ENCODE measurements at places on chromosomes 4 and X.

DNA sequence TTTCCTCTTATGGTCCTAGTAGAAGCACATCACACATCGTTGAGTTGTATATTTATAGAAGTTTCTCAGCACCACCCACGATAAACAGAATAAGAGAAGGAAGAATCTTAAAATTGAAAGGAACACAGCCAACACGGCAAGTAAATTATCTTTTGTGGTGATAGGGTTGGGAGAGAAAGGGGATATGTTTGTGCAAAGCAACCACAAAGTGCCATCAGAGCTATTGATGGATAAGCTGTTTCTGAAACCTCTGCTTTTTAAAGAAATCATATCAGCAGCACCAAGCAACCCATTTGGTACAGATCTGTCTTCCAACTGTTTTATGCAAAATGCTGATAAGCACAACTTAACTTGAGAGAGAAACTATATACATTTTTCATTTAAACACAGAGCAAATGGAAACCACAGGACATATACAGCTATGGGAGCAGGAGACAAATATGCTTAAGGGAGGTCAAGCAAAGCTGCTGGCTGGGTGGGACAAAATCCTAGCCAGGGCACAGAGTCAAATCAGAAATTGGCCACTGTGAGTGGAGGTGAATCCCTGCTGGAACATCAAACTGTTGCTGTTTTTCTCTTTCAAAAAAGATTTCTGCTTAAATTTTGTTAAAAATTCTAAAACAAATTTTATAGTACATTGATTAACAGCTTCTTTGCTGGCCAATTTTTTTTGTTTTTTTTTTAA is 194.0 kb upstream of the HHIP start:
- H3K27me3 ChIP-seq: no peaks in the 10 kb centered on the region
- no peaks in the 10 kb centered on the region for H3K36me3 ChIP-seq
- no peak for DNase-seq
- H3K4me1 ChIP-seq: no peaks in the 10 kb centered on the region
- no peak overlapping the region for H3K27ac ChIP-seq
- no peak overlapping the region for H3K4me3 ChIP-seq

DNA sequence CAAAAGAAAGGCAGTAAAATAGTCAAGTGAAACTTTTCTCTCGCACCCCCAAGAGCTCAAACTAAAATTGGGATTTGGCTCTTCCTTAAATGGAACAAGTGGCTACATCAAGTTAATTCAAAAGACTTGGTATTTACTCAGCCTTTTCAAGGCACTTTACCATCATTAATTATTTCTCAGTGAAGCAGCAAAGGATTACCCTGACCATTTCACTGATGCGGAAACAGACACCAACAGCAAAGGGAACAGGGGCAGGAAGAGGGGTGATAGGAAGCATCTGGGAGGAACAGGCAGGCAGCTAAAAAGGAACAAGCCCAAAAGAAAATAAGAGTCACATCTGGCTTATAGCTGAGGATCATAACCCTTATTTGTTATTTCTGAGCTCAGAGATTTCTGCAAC is 2.7 kb downstream of the SCML2 start:
- no peaks in the 10 kb centered on the region for H3K36me3 ChIP-seq
- H3K4me1 ChIP-seq: peaks cover 2% of the 10 kb centered on the region
- H3K27ac ChIP-seq: no peak overlapping the region

DNA sequence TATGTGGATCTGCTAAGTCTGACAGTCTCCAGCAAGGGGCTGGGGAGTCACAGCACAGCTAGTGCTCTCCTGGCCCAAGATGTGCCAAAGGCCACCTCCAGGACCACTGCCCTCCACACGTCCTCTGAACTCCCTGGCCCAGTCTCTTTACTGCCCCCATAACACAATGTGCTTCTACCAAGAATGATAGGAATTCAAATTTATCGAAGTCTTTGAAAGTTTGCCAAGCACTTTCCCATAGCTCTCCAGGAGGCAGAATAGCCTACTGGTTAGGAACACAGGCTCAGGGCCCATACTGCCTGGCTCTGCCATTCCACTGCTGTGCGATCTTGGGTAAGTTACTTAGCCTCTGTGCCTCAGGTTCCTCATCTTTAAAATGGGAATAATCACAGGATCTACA is 86.7 kb downstream of the NHSL2 start:
- H3K4me1 ChIP-seq: no peaks in the 10 kb centered on the region
- no peak for DNase-seq
- H3K27me3 ChIP-seq: no peaks in the 10 kb centered on the region
- H3K4me3 ChIP-seq: no peak overlapping the region

- no peaks in the 10 kb centered on the region for H3K27me3 ChIP-seq
- H3K4me3 ChIP-seq: no peak overlapping the region
- no peak overlapping the region for H3K27ac ChIP-seq
Measured at GRCh38 chrX:130831347-130831722, 71.7 kb downstream of the ENOX2 start.

DNA sequence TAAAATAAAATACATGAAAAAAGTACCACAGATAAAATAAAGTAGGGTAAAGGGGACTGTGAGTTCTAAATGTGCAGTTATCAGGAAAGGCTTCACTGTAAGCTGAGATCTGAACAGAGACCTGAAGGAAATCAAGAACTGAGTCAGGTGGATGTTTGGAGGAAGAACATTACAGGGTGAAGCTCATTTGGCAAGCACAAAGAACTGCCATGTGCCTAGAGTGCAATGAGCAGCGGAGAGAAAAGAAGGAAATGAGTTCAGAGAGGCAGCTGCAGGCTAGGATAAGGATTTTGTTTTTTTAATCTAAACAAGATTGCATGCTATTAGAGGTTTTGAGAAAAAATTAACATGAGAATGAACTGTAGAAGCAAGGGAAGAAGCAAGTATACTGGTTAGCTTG is 373.1 kb downstream of the STPG2 start:
- no peak for DNase-seq
- H3K27me3 ChIP-seq: no peaks in the 10 kb centered on the region
- H3K27ac ChIP-seq: no peak overlapping the region
- H3K36me3 ChIP-seq: no peaks in the 10 kb centered on the region

DNA sequence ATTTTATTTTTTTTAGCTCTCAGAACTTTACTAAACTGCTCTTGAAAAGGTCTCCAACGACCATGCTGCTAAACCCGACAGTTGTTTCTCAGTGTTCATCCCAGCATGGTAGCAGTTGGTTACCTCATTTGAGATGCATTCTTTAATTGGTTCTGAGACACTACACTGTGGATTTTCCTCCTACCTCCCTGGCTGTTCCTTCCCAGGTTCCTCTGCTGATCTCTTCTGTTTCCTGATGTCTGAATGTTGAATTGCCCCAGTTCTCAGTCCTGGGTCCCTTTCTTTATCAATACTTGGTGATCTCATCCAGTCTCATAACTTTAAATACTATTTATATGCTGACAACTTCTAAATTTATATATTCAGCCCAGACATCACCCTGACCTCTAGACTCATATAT is 19.1 kb upstream of the TMEM165 start:
- H3K4me1 ChIP-seq: peaks cover 12% of the 10 kb centered on the region
- no peak overlapping the region for H3K27ac ChIP-seq
- no peak overlapping the region for H3K4me3 ChIP-seq
- no peaks in the 10 kb centered on the region for H3K36me3 ChIP-seq

GRCh38 chrX:123475068-123475724 is 257.7 kb downstream of the THOC2 start:
- H3K27ac ChIP-seq: no peak overlapping the region
- H3K4me3 ChIP-seq: no peak overlapping the region
- no peaks in the 10 kb centered on the region for H3K36me3 ChIP-seq
- H3K27me3 ChIP-seq: no peaks in the 10 kb centered on the region
- no peak for DNase-seq

- no peaks in the 10 kb centered on the region for H3K36me3 ChIP-seq
- H3K27ac ChIP-seq: no peak overlapping the region
- H3K4me1 ChIP-seq: no peaks in the 10 kb centered on the region
Measured at GRCh38 chr4:16082426-16083240, 1.2 kb downstream of the PROM1 start.

GRCh38 chr4:40347472-40347871 is 12.3 kb downstream of the CHRNA9 start:
- no peak overlapping the region for H3K4me3 ChIP-seq
- no peak for DNase-seq
- H3K27ac ChIP-seq: no peak overlapping the region
- H3K27me3 ChIP-seq: no peaks in the 10 kb centered on the region

DNA sequence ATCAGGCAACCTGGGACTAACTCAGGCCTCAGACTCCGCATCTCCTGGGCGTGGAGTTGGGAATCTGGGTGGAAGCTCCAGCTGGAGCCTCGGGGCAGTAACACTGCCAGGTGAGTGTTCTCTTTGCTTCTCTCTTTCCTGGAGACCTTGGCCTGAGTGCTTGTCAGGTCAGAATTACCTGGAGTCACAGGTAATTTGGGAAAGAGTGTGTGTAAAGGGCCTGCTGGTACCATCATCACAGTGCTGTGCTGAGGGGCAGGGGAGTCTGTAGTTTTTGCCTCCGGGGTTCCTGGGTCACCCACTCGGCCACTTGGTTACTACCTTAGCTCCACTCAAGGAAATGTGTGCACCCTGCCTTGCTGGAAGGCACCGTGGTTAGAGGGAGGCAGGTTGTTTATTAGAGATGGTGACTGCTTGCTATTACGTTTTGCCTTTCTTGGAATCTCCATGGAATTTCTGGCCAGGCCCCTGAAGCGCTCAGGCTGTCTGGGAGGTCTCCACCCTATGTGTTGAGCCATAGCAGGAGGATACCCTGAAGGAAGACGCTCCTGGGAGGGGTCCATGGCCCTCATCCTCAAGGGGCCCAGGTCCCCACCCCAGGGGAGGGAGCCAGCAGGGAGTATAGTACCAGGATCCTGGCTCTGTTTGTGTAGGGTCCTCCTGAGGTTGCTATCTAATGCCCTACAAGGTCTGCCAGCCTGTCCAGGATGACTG is 2.9 kb downstream of the GPR78 start:
- H3K36me3 ChIP-seq: no peaks in the 10 kb centered on the region

Data from RWPE2 (cell line).